PC-9 (cell line): ENCODE measurements at places on chromosomes 5 and 9.

DNA sequence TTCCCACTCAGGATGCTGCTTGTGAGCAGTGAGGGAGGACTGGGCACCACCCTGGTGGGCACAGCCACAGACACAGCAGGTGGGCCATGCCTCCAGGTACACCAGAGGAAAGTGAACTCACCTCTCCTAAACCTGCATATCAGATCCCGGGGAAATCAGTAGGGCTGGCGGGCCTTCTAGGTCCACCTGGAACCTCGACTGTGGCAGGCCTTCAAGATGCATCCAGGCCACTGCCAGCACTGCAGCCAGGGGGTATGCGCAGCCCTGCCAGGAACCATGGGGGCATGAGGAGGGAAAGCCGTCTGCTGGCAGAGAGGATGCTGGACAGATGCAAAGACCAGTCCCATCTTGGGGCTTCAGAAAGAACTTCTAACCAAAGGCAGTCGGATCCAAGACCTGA lies 270.6 kb upstream of the IRX4 start:
- no peak for DNase-seq

GRCh38 chr9:98218562-98219363 lies 26.3 kb upstream of the CORO2A start:
- peak; percentile 93 for DNase-seq

DNA sequence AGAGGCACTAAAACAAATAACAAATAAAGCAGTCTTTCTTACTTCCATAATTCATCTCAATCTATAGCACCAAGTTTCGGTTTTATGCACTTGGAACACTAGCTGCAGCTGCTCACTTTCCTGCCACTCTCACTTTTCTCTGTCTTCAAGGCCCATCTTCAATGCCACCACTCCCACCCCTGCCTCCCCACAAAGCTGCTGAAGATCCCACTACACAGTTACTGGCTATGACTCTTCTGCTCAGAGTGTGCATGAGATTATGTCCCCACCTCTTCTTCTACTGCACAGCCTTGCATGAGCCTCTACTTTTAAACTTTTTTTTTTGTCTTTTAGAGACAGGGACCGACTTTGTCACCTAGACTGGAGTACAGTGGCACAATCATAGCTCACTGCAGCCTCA lies 77.4 kb downstream of the SAXO1 start:
- DNase-seq, result no peak

- no peak for DNase-seq
These were observed 67.5 kb downstream of the NREP start for GRCh38 chr5:111689357-111689935.

DNA sequence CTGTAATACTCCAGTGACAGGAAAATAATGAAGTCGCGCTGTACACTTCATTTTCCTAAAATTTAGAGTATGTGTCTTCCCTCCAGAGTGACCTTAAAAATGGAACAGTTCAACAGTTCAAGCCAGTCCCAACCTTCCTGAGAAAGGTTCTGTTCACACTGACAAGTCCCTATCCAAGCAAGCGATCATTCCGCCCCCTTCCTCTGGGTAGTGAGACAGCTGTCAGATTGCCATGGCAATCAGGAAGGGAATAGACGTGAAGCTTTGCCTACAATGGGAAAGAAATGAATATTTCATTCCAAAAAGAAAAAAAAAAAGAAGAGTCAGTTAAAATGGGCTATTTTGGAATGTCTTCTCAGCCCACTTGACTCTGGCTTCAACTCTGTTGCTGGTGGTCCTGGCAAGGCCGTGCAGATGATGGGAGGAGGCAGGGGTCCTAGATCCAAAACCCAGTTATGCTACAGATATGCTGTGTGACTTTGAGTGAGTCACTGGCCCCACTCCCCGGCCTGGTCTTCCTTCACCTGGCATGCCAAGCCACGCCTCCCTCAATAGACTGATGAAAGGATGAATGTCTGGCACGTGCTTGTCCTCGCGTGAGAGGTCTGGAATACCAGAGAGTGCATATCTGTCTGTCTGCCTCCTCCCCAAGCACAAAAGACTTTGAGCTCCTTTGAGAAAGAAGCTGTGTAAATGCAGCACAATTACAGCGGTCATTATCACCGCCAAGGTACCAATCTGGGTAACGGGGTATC lies 165.8 kb upstream of the WWC1 start:
- no peak for DNase-seq

DNA sequence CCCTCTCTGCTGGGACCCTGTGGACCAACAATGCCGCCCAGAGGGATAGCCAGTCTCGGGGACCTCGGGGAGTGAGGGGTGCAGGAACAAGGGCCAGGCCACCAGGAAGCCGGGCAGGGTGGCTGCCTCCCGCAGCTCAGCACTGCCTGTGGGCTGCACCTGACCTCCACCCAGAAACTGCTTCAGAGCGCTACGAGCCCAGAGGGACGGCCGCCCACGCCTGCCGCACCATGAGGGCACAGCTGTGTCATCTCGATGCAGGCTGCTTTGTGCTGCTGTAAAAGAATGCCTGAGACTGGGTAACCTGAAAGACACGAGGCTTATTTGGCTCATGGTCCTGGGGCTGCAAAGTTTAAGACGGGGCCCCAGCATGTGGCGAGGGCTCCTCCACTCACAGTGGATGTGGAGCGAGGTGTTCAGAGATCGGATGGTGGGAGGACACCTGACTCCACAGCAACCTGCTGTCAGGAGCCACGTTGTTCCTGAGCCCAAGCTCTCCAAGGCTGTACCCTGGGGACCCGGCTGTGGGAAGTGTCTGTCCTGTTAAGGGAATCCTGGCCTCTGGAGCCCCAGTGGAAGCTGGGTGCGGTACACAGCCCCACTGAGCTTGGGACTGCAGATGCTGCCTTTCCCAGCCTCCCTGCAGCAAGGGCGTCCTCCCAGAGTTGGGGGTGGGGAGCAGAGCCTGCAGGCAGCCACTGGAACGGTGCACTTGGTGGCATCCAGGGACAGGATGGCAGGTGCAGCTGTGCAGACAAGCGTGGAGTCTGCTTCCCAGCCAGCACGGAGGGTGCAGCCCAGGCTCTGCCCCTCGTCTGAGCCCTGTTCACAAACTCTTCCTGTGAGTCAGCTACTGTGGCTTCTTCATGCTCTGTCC lies 11.8 kb upstream of the ZDHHC11 start:
- no peak for DNase-seq

GRCh38 chr9:81108391-81108790 lies 581.0 kb downstream of the TLE1 start:
- DNase-seq, result peak; percentile 76

GRCh38 chr5:154968953-154969352 lies 28.1 kb downstream of the MRPL22 start:
- no peak for DNase-seq

DNA sequence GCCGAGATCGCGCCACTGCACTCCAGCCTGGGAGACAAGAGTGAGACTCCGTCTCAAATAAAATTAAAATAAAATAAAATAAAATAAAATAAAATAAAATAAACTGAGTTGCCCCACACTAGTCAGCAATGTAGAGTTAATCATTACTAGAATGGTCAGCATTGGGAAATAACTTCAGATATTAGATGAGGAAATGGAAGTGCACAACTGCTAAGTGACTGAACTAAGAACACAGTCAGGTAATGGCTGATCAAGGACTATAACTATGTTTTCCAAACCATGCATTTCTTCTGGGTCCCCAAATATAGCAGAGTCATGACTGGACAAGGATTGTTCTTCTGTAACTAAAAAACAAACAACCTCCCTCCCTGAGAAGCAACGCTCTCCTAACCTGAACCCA lies 17.1 kb downstream of the OTP start:
- no peak for DNase-seq

- no peak for DNase-seq
These were observed 32.3 kb upstream of the MAMDC2 start for GRCh38 chr9:70011366-70011765.

GRCh38 chr5:111509119-111509518 lies 3.2 kb downstream of the STARD4 start:
- DNase-seq, result no peak

- no peak for DNase-seq
These were observed 33.4 kb upstream of the SYNPO start for GRCh38 chr5:150607105-150607504.

DNA sequence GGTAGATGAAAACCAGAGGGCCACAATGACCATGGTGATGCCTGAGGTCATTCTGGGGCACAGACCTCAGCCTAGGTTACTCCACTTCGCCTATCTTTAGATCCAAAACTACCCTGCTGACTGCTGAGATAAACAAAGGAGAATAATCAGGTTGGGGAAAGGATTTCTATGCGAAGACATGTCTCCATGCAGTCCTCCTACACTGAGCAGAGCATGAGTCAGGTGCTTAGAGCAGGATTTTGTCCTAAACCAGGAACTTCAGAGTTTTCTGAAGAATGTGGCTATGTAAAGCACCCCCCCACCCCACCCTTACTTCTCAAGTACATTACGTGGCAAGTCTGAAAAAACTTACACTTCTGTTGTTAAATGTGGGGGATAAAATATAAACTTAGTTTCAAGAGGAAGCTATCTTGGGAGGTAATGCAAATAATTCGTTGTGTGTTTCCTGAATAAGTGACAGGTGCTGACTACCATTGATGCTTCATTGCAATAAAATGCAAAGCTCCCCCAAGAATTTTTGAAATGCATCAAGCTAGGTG lies 19.4 kb downstream of the PDCD1LG2 start:
- DNase-seq, result peak; percentile 35

GRCh38 chr9:76658510-76659231 lies 105.6 kb upstream of the PCA3 start:
- peak; percentile 38 for DNase-seq

DNA sequence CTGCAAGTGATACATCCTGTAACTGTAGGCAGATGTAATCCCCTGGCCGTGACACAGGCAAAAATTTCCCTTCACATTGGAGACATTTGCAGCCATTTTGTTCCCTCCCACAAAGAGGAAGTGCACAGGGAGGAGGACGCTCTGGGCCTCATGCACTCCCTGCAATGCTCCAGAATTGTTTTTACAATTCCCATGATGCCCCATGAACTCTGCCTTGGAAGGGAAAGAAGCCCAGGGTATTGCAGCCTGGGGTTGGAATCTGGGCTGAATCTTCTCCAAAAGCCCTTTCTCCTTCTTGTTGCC lies 491.7 kb downstream of the CCDC171 start:
- DNase-seq, result no peak

- no peak for DNase-seq
These were observed 109.9 kb downstream of the MEGF10 start for GRCh38 chr5:127400539-127400938.

DNA sequence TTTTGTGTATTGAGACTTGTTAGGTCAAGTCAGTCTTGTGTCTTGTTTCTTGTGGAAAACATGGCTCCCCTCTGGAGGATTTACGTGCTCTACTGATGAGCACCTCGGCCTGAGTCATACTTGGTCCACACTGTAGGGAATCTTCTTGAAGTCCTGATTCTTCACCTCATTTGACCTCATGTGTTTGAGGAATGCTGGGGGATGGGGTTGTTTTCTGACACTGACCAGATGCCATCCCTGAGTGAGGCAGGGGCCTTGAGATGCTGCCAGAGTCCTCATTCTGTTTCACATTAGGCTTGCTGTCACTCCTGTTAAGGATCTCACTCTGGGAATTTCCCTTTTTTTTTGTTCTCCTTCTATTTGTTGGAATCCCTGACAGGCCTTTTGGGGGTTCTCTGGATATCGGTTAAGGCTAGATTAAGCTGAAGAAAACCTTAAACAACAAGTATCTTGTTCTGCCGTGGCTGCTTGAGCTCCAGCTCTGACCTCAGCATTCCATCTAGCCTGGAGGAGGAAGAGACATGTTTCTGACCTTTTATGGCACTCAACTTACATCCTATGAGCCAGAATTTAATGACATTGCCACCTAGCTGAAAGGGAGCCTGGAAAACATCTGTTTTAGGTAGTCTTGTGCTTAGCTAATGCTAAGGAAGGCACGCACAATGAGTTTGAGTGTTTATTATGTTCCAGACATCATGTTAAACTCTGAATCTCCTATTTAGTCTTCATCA lies 20.6 kb downstream of the TCOF1 start:
- no peak for DNase-seq

DNA sequence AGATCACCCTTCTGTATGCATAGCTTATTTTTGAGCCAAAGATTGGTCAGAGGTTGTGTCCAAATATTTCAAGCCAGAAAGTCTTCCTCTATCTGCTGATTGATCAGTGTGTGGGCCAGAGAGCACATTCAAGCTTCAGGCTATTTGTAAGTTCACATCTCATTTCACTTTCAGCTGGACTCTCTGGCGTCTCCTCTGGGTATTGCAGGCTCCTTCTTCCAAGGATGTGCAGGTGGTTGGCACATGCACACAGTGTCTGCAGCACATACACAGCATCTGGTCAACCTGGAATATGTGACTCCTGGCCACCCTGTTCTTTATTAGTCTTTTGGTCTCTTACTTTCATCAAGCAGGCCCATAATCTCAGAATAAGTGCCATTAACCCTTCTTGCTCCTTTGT lies 516.1 kb downstream of the ANXA1 start:
- DNase-seq, result no peak

DNA sequence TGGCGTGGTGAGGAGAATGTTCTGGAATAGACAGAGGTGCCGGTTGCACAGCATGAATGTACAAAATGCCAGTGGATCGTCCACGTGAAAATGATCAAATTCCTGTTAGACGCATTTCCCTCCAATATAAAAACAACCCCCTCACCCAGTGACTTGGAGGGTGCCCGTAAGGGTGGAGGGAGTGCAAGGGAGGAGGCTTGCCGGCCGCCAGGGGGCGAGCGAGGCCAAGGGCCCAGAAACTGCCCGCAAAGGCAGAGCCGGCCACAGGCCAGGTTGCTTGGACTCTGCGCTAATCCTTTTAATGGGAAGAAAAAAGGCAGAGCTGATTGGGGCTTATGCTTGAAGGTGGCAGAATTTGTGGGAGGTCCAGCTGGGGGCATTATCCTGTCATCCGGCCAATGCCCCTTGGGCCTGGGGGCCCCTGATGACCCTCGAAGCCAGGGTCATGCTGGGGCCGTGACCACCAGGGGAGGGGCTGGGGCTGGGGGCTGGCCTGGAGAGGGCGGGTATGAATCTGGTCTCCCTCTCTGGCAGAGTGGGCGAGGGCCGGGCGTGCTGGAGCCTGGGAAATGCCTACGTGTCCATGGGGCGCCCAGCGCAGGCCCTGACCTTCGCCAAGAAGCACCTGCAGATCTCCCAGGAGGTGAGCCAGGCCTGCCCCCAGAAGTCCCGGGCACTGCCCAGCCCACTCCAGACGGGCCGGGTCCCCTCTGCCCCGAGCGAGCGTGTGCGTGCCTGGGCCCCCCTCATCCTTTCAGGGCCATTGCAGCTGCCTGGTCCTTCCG lies 12.0 kb downstream of the GPSM1 start:
- peak; percentile 85 for DNase-seq
